ENCODE measurements at places on chromosomes 13 and 19. TPM values are rescaled to one million over a fixed set of nuclear protein-coding genes. Genes with fewer than 3 reads are reported as not detected.

KIR3DL1 gene
- total RNA-seq = not detected

- DNase-seq = no peak
Measured at GRCh38 chr13:32964987-32965386, 51.2 kb upstream of the KL start.

DNA sequence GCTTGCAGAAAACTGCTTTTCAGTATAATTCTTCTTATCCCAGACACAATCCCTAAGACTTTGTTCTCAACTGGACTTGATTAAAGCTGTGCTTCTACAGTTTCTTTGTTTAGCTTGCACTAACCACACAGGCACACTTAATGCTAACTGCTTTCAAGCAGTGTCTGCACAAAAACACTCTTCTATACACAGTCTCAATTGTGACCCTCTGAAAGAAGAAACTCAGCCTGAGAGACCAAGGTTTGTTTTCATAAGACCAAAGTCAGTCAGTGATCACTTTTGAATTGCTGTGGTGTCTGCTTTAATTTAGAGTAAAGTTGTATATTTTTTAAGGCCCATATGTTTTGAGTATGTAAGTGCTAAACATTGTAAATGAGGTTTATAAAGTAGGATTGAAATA, 431.2 kb downstream of the KCTD12 start:
- DNase-seq = no peak

DNA sequence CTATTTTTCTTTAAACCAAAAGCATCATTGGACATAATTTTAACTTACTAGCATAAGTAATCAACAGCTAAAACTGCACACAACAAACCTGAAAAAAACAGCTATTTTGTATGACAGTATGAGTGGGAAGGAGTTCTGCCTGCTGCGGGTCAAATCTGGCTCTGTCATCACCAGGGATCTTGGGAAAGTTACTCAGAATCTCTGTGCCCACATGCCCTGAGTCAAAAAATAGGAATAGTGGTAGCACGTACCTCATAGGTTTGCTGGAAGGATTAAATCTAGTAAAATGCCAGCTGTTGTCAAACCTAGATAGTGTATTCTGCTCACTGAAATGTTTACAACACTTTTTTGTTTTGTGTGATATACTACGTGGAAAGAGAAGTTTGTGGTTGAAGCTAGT, 1.1 kb downstream of the CLN5 start:
- DNase-seq = no peak

Data from endodermal cell (in vitro differentiated cells).